Neuronal stem cell (in vitro differentiated cells): ENCODE measurements at places on chromosomes 13 and 19.

DNA sequence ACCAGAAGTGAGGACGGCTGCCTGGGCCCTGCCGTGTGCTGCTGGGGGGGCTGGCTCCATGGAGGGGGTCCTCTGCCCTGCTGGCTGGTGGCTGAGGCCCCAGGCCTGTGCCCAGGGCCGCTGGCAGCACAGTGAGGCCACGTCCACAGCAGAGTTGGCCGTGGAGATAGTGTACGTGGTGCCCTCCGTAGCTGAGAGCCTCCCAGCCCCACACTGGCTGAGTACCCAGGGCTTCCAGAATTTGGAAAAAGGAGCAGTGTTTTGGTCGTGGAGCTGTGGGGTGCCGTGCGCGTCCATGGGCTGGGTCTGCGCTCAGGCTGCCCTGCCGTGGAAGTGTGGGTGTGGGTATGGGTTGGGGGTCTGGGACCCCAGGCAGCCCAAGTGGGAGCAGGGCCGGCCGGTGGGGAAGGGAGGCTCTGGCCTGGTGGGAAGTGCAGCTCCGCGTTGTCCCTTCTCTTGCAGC is 5.9 kb downstream of the PTBP1 start:
- DNase-seq: no peak

- no peak for DNase-seq
Observed at GRCh38 chr19:12314553-12314952, 18.9 kb downstream of the ZNF563 start.

GRCh38 chr13:78659450-78659730 is 435 bp upstream of the OBI1 start:
- DNase-seq: no peak

DNA sequence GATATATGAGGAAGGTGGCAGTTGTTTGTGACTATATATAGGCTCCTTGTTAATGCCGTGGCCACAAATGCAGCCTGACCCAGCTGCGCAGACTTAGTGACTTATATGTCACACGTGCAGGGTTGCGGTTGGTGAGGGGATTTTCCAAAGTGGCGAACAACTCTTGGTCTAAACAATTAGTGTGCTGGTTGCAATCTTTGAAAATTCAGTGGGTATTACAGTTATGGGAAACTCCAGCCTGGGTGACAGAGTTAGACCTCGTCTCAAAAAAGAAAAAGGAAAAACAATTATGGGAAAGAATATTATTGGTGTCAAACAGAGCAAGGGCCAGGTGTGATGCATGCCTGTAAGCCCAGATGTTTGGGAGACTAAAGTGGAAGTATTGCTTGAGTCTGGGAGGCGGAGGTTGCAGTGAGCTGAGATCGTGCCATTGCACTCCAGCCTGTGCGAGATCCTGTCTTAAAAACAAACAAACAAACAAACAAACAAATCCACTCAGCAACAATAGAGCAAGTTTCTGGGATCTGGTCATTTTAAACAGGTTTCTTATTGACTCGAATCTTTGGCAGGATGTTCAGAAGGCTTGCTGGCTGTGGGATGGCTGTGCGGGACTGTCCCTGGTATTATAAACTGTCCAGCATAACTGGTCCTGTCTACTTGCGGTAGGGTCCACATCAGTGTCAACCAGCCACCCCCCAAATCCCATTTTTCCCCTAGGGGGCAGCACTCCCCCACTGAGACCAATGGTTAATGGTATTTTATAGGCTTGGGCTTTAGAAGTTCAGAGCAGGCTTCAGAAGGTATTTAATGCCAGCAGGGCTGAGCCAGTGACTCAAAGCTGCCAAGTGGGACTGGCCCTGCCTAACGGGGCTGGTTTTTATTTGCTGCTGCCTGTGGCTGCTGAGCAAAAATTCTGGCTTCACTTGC is 15.4 kb downstream of the RELB start:
- DNase-seq: peak; percentile 51

- peak; percentile 59 for DNase-seq
Observed at GRCh38 chr13:42110410-42111155, 62.1 kb downstream of the DGKH start.

- peak; percentile 43 for DNase-seq
Observed at GRCh38 chr13:26658448-26659385, 101.2 kb downstream of the WASF3 start.

- no peak for DNase-seq
Observed at GRCh38 chr13:65892859-65893258, 1337.3 kb downstream of the PCDH9 start.

DNA sequence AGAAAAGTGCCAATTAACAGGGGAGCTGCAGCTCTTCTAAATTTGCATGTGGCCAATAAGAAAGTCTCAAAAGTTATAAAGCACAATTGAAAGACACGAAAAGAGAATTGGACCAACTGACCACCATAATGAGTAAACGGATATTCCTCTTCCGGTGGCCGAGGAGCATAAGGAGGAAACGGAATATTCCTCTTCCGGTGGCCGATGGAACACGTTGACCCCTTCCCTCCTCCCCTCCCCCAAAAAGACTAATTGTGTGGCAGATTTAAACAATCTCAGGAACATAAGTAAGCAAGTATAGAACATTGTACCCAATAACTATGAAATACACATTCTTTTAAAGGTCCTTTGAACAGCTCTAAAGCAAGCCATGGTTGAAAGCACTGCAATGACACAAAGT is 41.2 kb upstream of the TUBGCP3 start:
- DNase-seq: no peak

- DNase-seq: no peak
Observed at GRCh38 chr13:41546372-41547190, 89.2 kb downstream of the RGCC start.
